WTC11 (cell line): ENCODE measurements at places on chromosomes 1 and 21.

DNA sequence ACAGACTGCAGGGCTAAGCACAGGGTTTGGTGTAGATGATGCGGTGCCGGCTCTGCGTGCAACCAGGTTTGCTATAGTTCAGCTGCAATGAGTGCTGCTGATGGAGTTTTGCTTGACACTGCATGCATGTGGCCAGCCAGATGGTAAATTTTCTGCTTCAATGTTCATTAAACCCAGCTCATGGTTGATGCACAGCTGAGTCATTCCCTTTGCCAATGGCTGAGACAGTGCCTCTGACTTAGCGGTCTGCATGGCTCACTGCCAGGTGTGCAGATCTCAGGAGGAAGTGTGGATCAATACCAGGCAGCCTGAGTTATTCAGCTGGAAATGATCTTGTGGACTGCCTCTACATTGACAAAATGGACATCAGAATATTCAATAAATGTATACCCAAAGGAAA lies 172.7 kb upstream of the ZP4 start:
- no peak for DNase-seq

DNA sequence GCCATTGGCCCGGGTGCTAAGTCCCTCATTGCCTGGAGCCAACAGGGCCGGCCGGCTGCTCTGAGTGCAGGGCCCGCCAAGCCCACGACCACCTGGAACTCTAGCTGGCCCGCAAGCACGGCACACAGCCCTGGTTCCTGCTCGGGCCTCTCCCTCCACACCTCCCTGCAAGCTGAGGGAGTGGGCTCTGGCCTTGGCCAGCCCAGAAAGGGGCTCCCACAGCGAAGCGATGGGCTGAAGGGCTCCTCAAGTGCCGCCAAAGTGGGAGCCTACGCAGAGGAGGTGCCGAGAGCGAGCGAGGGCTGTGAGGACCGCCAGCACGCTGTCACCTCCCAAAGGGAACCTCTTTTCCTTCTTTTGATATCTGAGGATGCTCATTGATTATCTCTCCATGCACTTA lies 283.4 kb downstream of the PRDM2 start:
- no peak for DNase-seq

DNA sequence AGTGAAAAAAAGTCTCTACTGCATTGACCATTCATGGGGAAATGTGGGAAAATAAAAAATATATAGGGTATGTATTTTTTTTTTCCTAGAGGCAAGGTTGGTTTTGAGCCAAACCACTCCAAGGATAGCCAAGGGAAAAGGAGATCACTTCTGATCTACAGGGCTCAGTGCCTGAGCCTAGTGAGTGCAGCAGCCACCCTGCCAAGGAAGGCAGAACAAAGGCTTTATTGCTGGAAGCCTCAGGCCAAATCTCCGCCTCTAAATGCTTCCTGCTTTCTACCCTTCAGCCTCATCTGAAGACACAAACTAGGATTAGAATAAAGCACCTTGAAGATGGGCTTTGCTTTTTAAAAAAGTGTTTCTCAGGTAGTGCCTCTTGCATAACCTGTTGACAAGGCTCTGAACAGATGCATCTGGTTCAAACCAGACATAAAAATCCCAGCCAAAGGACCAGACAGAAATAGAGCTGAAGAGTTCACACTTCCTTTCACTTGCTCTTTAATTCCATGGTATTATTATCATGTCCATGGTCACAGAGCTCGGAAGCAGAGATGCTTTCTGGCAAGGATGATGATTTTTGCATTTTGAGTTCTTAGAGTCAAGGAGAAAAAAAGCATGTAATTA lies 10.5 kb downstream of the C1orf115 start:
- DNase-seq, result no peak

DNA sequence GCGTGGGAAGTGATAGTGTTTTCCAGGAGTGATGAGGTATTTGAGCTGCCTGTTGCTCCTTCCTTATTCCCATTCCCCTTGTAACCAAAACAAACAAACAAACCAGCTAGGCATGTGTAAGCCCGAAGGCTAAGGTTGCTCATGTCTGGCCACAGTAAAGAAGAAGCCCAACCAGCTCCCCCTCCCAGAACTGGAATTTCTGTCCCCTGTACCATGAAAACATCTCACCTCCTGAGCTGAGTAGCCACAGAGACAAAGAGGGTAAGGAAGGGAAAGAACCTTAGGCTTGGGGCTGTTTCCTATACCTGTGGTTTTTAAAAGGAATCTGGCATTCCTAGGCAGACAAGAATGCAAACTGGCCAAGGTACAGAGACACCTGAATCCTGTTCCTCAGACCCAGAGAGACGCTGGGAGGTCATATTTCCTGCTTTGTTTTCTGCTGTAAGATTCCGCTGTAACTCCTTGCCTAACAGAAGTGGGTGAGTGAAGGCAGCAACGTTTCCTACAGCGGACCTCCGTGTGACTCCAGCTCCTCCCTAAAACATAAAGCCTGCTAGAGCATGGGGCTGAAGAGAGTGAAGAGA lies 41.7 kb upstream of the RAB4A start:
- DNase-seq, result no peak

- DNase-seq, result no peak
Measured at GRCh38 chr1:10903821-10904220, 107.4 kb upstream of the CASZ1 start.

DNA sequence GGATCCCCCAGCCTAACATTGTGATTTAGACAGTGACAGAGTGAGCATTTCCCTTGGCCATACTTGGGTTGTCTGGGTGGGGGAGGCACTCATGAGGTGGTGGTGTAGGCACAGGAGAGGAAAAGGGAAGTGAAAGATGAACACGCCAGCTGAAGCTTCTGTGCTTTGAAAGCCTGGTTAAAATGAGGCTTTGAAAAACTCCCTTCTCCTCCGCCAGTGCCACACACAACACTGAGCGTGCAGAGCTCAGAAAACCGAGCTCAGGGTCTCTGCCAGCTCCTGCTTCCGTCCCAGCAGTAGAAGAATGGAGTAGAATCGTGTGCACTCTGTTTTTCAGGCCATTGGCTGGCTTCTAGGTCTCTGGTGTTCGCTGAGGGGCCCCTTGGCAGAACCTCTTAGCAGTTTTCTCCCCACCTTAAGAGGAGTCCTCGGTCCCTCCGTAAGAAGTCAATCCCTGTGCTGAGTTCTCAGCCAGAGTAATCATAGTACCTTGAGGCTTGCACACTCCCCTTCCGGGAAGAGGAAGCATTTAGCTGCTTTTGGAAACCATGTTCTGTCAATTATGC lies 12.9 kb downstream of the PLEKHM2 start:
- DNase-seq, result no peak

DNA sequence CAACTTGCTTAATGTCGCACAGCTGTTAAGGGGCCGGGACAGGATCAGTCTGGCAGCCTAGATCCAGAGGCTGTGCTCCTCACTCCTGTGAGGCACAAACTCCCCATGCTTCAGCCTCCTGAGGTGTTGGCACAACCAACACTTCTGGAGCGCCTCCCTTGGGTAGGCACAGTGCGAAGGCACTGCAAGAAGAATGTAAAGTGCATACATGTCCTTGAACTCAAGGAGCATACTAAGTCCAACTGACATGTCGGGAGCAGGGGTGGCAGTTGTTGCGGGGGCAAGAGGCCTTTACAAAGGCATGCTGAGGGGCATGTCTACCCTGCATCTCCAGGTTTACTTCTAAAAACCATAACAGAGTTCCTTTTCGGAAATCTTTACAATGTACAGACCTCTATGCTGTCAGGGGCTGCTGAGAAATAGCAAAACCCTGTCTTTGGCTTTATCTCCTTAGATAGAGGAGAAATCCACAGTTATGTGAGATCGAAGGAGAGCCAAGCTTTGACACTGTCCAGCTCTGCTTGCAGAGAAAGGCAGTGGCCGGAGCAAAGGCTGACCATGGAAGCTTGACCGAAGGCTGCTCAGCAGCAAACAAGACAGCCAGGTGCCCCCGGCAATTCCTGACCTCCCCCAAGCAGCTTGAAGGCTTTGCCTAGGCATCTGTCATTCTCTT lies 93.9 kb downstream of the CDC7 start:
- DNase-seq, result no peak

GRCh38 chr1:101653482-101653946 lies 343.2 kb downstream of the OLFM3 start:
- DNase-seq, result peak; percentile 68

DNA sequence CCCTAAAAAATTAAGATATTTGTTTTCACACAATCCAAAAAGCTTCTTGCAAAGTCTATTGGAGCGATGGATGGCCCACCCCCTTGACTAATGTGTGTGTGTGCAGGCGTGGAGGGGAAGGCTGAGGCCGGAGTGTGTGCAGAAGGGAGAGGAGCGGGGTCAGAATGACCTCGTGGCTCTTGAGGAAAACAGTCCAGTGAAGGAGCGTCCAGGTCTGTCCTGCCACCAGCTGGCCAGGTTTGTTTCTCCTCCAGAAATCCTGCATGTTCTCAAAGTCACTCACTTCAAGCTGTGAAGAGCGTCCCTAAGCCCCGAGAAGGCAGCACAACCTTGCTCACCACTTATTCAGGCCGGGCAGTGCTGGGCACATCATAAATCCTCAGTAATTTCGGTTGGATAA lies 69.5 kb upstream of the SSX2IP start:
- DNase-seq, result no peak

- no peak for DNase-seq
Measured at GRCh38 chr21:34271189-34271851, 92.5 kb upstream of the KCNE2 start.

GRCh38 chr1:53366901-53367502 lies 39.1 kb upstream of the LRP8 start:
- DNase-seq, result no peak

- DNase-seq, result no peak
Measured at GRCh38 chr1:225880636-225881035, 1.5 kb downstream of the TMEM63A start.
